ENCODE measurements at places on chromosomes 4 and X. TPM values are rescaled to one million over a fixed set of nuclear protein-coding genes. Genes with fewer than 3 reads are reported as not detected.

The TCP11X2 gene
- total RNA-seq = not detected

The USP26 gene
- total RNA-seq = not detected

The L1CAM gene
- total RNA-seq = 1.0 TPM

The FRG2 gene
- not detected for total RNA-seq

GRCh38 chrX:72018277-72019112, 107.8 kb downstream of the NHSL2 start:
- peak; percentile 81 for DNase-seq
- no peaks in the 10 kb centered on the region for H3K36me3 ChIP-seq
- H3K4me1 ChIP-seq = peaks cover 30% of the 10 kb centered on the region
- H3K27me3 ChIP-seq = no peaks in the 10 kb centered on the region
- H3K27ac ChIP-seq = no peak overlapping the region
- H3K4me3 ChIP-seq = no peak overlapping the region

- no peaks in the 10 kb centered on the region for H3K27me3 ChIP-seq
- H3K4me3 ChIP-seq = peak overlapping the region; percentile 65
- no peaks in the 10 kb centered on the region for H3K36me3 ChIP-seq
- peak overlapping the region; percentile 49 for H3K27ac ChIP-seq
- peaks cover 37% of the 10 kb centered on the region for H3K4me1 ChIP-seq
These were observed 835 bp downstream of the TMEM185A start for GRCh38 chrX:149630681-149631233.

DNA sequence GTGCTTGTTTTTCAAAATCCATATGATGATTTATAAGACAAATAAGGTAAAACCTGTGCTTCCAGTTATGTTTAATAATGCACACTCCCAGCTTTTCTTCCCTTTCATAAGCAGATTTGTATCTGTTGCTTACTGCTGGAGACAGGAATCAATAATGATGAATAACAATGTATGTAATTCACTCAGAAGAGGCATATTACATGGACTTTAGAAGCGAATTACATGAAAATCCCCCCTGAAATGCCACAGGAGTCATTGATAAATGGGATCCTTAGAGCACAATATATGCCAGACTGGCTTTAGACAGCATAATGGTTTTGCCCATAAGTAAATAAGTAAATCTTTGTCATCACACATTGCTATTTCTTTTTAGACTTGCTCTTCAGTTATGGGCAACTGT, 892.3 kb downstream of the CCSER1 start:
- no peaks in the 10 kb centered on the region for H3K4me1 ChIP-seq
- no peaks in the 10 kb centered on the region for H3K36me3 ChIP-seq
- no peak overlapping the region for H3K27ac ChIP-seq
- no peak for DNase-seq

DNA sequence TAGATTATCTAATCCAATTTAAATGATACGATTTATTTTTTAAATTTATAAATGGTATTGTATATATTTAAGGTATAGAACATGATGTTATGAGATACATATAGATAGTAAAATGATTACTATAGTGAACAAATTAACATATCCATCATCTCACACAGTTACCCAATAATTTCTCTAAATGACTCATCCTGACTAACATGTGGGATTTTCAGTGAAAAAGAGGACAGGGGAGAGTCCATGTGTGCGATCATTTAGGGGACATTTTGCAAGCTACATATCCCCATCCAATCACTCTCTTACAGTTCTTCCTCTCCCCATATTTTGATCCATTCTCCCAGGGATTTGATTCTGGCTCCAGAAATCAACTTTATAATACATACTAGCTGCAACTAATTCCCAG, 88.2 kb downstream of the ABCB7 start:
- H3K27me3 ChIP-seq = no peaks in the 10 kb centered on the region
- H3K4me3 ChIP-seq = no peak overlapping the region
- no peak overlapping the region for H3K27ac ChIP-seq
